ENCODE measurements at places on chromosomes 16 and 17. TPM values are rescaled to one million over a fixed set of nuclear protein-coding genes. Genes with fewer than 3 reads are reported as not detected.

GRCh38 chr17:74592087-74592990 is at the start of gene CD300LD:
Gene CD300LD (minus strand): TSS chr17:74592283. CDS start chr17:74592202, 81 bp downstream.
- no peak for DNase-seq

HBA1 gene
- total RNA-seq, result not detected

DNA sequence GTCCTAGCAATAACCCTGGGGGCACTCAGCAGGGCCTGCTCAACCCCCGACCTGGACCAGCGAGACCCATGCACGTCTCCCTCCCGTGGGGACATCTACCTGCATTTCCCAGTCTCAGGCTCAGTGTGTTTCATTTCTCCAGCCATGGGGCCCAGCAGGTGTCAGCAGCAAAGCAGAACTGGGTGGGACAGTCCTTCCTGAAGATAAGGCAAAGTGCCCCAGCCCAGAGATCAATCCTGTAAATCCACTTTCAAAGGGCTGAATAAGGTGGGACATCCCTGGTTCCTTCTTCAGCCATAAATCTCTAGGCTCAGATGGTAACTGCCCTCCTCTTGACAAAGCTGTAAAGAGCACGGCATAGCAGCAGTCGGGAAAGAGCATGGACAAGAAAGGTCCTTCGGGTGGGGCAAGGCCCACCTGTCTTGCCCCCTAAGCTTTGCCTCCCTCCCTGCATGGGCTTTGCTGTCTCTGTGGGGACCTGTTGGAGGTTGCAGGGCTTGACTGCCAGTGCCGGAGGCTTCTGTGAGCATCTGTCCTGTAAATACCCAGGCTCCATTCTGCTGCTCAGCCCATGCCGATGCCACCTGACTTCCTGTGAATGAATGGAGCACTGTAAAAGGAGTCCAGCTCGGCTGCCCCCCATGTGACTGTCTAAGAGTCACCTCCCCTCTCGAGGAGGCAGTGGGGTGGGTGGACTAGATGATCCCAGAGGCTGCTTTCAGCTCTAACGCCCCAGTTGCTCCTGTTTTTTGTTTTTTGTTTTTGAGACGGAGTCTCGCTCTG is 84.8 kb upstream of the TBC1D3K start:
- DNase-seq, result no peak

AANAT gene
- total RNA-seq, result 0.19 TPM

GRCh38 chr17:66682283-66682682 is 152.6 kb upstream of the CACNG5 start:
- DNase-seq, result no peak

GRCh38 chr16:70689970-70690891 is 4.4 kb upstream of the MTSS2 start:
- DNase-seq, result no peak

GRCh38 chr17:12983991-12984884 is 33.6 kb downstream of the ELAC2 start:
- peak; percentile 96 for DNase-seq

ARHGAP44 gene
- total RNA-seq, result 1.4 TPM

HEATR9 gene
- total RNA-seq, result not detected

TBC1D26 gene
- 0.14 TPM for total RNA-seq

- no peak for DNase-seq
Observed at GRCh38 chr17:81867170-81867990, 3.8 kb downstream of the ARHGDIA start.

DNA sequence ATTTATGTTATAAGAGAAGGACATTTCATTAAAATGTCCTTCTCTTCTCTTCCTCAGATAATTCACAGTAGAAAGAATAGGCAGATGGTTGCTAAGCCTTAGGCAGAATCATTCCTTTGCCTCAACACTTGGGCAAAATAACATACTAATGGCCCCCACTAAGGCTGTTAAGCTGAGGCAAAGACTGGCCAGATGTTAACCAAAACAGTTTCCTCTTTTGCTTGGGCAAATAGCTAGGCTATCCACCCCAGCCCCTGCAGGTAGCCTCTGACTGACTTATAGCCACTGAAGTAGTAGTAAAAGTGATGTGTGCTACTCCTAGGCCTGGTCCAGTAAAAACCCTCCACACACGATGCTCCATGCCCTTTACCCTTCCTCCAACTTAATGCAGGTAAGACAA is 55.2 kb downstream of the SPAG9 start:
- DNase-seq, result no peak

DNA sequence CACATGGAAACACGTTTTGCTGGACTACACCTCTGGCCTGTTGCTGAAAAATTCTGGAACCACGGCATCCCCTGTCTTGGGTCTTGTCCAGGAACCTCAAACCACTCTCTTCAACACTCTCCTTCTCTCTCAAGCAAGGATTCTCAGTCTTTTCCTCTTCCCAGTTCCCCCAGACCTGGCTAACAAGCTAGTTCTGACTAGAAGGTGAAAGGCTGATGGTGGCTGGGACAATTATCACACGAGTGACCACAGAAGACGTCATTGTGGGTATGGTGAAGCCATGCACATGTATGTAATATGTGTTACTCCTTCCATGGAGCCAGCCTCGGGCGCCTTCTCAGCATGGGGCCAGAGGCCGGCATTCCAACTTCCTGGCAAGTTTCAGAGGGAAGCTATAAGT is 123.0 kb downstream of the CDYL2 start:
- DNase-seq, result no peak

SAMD14 gene
- total RNA-seq, result 10.8 TPM

Data from astrocyte (in vitro differentiated cells and primary cell).